NCI-H446 (cell line): ENCODE measurements at places on chromosomes 7 and 10.

DNA sequence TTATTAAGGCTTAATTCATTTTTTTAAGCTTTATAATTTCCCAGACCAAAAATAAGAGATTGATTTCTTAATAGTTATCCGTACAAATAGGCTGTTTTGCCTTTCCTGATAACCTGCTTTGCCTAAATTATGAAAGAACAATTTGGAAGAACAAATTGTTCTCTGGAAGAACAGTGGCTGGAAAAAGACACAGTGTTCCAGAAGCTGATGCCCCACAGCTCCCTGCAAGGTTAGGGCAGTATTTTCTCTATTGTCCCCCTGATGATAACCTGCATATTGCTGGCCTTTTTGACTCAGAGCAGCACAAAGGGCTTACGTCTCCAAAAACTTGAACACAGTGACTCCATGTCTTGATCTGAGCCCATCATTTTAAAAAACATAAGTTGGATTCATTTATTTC, 151.5 kb downstream of the CSTF2T start:
- no peak for DNase-seq

DNA sequence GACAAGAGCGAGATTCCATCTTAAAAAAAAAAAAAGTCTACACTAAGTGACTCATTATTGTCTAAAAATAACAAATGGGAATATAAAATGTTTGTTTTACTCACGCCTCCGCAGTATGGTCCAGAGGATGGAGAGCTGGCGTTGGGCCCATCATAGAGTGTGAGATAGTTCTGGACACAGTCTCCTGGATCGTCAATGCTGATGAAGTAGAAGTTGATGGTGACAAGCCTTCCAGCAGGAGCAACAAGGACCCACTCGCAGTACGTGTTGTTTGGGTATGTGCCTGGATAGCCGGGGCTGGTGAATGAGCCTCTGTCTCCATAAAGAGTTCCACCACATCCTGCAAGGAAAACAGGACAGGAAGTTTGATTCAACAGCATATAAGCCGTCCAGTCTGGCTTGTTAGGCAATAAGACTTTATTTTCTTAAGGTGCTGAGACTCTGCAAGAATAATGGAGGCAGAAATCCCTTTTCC, 11.5 kb upstream of the RSU1 start:
- no peak for DNase-seq

DNA sequence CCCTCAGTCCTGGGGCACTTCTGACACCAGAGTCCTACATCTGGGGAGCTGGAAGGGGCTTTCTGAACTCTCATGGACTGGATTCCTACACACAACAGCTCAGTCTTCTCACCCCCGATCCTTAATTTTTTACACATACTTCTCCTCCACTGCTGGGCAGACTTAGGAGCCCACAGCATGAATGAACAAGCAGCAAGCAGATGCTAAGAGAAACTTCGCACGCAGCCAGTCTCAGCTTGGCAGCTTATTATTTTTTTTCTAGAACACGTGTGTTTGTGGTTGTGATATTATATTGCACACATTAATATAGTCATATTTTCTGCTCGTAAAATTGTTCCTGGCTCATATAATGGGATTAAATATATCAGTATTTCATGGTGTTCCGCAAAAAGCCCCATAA, 50.9 kb upstream of the LOXL4 start:
- no peak for DNase-seq

- peak; percentile 2 for DNase-seq
Measured at GRCh38 chr7:100655908-100656674, at the start of gene ACTL6B. ACTL6B (minus strand) TSS chr7:100656448; CDS start chr7:100656354, 94 bp downstream.

- DNase-seq: no peak
Measured at GRCh38 chr7:157267516-157267915, 69.3 kb upstream of the DNAJB6 start.

- DNase-seq: no peak
Measured at GRCh38 chr10:124874-125273, 10.4 kb upstream of the ZMYND11 start.

- no peak for DNase-seq
Measured at GRCh38 chr10:68023292-68023691, 51.8 kb downstream of the HERC4 start.

GRCh38 chr7:157500171-157500960, 163.6 kb downstream of the DNAJB6 start:
- no peak for DNase-seq

DNA sequence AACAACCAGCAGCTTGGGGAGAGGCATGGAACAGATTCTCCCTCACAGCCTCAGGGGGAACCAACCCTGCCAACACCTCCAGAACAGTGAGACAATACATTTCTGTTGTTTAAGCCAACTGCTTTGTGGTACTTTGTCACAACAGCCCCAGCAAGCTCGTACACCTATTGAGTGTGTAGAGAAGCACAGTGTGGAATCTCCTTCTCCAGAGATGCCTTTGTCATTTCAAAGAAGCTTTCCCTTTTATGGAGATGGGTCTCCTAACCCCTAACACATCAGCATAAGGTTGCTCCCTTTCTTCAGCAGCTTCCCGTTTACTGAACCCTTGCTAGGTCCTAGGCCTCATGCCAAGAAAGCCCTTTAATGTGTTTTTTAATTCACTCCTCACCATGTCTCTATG, 60.7 kb upstream of the AGK start:
- DNase-seq: no peak
